ENCODE measurements at places on chromosomes 1 and 21.

- DNase-seq: no peak
These were observed 81.6 kb upstream of the SYT6 start for GRCh38 chr1:114235281-114235680.

- DNase-seq: no peak
These were observed 49.1 kb upstream of the CPLANE2 start for GRCh38 chr1:16286122-16286521.

DNA sequence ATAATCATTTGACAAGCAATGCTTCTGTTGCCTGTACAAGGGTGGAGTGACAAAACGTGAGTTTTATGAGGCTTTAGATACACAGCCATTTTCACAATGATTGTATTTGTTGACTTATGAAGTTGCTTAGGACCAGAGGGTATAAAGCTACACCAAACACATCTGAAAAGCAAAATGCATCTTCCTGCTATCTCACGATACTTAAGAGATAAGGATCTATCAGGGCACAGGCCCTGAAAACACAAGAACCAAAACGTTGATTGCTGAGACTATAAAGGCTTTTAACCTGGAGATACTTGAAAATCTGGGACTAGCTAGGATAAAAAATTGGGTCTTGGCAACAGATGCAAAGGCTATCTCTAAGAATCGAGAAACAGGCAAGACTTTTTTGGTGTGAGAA is 115.7 kb downstream of the SLC5A9 start:
- no peak for DNase-seq

DNA sequence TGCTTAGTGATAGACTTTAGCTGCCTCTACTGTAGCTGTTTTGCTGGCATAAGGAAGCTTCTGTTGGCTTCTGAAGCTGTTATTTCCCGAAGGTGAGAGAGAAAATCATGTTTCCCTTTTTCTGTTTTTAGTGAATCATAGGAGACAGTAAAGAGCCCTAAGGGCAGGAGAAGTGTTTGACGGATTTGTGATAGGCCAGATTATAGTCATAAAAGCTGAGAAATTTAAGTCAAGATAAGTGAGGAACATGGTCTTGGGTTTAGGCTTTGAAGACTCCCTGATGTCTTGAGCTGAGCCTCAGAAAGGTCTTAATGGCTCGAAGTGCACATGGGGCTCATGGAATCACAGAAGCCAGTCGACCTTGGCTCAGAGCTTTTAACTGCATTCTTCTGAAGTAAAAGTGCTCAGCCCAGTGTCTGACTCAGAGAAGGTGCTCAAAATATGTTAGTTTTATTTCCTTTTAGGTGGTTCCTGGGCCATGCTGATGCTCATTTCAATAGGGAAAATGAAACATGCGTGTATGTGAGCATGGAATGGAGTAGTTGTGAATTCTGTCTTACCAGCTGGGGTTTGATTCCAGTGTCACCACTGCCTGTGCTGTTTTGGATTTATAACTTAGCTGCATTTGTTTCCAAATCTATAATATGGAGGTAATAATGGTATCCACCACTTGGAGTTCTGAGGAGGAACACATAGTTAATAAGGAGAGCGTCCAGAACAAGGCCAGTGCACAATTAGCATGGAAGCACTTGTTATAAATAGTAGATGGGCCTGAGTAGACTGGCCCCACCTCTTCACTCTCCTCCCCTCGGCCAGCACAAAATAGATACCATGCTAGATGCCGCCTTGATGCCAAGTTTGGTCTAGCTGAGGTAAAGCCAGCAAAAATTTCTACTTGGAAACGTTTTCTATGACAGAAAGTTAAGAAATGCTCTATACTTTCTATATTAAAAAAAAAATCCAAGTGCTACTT is 99.2 kb downstream of the C1orf21 start:
- no peak for DNase-seq

DNA sequence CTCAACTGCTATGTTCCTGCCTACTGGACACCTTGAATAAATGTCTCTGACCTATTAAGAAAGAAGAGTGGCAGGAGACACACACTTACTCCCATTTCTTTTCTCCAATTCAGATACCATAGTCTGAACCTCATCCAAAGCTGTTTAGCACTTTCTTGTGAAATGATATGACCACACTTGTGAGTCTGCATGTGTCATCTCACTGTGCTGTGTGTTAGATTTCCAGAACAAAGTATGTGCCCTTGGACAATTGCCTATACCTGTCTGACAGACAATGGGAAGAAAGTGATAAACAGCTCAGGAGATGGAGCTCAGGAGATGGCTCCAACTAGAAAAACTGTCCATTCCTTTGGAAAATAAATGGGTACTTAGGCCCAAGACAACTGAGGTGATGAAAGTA is 48.4 kb downstream of the USP48 start:
- DNase-seq: peak; percentile 8

DNA sequence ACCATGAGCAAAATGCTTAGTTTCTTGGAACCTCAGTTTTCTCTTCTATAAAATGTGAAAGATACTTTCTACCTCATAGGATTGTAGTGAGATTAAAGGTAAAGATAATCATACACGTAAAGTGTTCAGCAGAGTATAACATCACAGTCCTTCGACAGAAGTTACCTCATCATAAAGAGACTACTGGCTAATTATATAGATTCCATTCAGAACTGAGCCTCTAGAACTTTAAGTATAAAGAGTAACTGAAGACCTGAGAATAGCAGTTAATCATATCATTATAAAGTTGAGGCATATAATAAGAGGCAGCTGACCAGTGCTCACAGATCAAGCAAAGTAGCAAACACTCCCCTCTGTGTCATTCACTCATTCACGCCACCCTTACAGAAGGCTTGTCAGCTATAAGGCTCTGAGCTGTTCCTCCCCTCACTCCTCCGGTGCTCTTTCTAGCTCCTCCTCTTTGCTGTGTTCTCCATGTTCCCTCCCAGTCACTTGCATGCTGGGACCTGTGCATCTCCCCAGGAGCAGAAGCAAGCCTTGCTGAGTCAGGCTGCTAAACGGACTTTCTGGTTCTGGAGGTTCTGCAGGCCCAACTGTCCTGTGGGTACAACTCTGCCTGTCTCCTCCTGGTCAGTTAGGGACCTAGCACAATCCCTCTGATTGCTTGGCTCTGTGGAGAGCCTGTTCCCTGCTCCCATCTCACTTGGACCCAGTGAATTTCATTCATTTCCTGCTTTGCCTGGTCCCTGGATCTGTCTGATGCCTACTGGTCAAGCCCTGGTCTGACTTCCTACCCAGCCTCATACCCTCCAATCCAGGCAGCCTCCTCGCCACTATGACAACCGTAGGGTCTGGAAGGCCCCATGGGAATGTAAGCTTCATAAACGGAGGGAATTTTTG is 28.3 kb upstream of the LY9 start:
- DNase-seq: no peak

DNA sequence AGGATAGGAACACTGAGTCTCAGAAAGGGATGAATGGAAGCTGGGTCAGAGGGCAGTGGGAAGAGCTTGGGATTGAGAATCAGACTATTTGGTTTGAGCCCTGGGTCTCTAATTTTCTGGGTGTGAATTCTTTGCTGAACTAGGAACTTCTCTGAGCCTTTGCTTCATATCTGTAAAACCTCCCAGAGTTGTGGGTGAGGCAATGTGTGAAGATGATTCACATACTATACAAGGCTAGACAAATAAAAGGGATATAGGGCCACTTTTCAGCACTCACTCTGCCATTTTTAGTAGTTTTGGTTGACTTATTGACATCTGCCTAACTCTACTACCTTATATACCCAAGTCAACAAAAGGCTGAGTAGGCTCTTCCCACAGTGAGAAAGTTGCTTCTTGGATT is 77.7 kb upstream of the JUN start:
- DNase-seq: peak; percentile 60

DNA sequence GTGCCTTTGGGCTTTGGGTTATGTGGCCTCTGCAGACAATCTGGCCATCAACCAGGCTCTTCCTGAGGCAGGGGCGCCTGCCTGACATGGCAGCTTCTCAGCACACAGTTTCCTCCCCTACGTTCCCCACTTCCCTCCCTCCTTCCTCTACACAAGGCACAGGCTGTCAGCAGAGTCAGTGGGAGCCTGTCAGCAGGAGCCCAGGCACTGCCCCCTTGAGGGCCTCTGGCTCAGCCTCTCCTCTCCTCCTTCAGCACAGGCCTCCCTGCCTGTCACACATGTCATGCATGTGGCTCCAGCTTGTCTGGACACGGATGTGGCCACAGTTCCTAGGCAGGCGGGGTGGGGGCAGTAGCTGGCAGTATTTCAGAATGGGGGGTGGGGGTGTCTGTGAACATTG is 52.2 kb upstream of the ARTN start:
- DNase-seq: peak; percentile 53

GRCh38 chr1:94231746-94232145 is 5.6 kb downstream of the ARHGAP29 start:
- DNase-seq: no peak

GRCh38 chr21:27595716-27596115 is 628.8 kb upstream of the ADAMTS5 start:
- DNase-seq: no peak

- DNase-seq: no peak
These were observed 49.0 kb downstream of the ARHGEF16 start for GRCh38 chr1:3503525-3503886.

GRCh38 chr1:64242895-64243756 is 39.7 kb downstream of the UBE2U start:
- DNase-seq: peak; percentile 79

- no peak for DNase-seq
These were observed 50.3 kb downstream of the NUP210L start for GRCh38 chr1:154104433-154105082.

DNA sequence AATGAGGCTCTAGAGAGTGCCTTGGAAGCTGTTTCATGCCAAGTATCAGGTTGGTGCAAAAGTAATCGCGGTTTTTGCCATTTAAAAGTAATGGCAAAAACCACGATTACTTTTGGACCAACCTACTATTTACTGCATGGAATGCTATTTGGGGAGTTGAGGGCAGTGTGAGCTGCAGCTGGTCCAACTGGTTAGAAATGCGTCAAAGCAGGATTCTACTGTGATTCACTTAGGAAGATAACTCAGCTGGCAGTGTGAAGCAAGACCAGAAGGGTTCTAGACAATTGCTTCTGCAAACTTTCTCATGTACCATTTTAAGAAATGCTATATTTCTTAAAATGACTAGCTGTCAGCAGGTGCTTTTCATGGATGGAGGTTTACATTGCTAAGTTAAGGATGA is 21.2 kb upstream of the PLA2G2C start:
- DNase-seq: no peak

- DNase-seq: no peak
These were observed 11.2 kb upstream of the RXRG start for GRCh38 chr1:165456114-165456513.

DNA sequence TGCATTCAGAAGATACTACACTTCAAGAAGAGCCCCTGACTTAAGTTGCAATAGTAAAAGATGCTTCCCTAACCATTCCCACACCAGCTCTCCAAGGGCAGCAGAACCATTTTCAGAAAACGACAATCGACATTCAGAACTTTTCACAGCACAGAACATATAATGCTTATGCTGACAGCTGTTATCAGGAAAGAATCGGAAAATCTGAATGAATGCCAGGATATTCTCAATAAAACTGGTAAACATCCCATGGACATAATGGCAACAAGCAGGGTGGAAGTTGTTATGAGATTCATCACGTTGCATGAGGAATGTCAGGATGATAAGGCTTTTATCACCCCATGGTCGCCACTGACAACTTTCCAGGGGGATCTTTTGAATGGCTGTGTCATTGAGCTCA is 246.6 kb upstream of the CHRM3 start:
- no peak for DNase-seq

DNA sequence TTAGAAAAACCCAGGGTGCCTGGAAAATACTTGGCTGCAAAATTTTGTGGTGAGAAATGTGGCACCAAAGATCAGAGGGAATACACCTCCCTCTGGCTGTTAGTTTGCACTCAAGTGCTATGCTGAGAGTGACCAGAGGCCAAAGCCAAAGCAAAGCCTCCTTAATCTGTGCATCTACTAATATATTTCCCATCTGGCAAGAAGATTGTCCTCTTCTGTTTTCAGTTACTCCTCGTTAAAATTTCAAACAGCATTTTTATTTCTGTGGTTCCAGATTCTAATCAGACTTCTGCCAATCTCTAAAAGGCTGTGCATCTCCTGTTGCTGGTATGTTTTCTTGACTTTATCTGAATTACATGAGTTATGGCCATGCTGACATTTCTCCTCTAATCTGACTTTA is 327.4 kb downstream of the TBX15 start:
- no peak for DNase-seq

- DNase-seq: no peak
These were observed 92.9 kb downstream of the RYR2 start for GRCh38 chr1:237134929-237135328.

GRCh38 chr21:35525443-35525842 is 476.3 kb upstream of the RUNX1 start:
- DNase-seq: no peak

GRCh38 chr1:53331446-53332185 is 3.7 kb upstream of the LRP8 start:
- DNase-seq: no peak

DNA sequence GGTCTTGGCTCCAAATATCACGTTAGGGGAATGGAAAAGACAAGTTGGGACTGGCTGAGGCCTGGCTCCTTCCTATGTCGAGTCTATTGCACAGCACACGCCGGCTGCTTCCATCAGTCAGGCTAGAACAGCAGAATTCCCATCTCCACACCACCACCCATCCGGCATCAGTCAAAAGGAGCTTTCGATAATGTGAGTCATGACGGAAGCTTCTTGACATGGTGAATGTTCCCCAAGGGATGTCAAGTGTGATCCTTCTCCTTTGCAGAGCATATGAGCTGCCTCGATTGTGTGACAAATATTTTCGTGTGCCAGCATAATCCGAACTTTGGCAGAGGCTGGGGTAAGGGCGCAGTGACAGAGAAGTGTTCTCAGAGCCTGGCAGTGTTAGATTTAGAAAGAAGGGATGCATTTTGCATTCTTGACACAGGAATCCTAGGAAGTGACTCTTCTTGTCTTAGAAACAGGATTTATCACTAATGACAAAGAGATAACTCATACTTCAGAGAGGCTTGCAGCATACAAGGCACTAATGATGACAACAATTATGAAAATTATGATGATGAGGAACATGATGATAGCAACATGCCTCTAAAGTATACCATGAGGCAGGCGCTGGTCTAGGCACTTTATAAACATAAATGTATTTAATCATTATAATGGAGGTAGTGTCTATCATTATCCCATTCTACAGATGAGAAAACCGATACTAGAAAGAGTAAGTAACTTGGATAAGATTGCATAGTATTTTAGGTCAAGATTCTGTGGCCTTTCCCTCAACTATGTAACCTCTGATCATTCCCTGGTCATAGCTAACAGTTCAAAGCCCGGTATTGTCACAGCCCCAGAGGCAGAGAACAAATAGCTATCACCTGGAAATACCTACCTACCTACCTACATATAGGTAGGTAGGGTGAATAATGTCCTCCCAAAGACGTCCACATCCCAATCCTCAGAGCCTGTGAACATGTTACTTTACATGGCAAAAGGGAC is 135.0 kb downstream of the KCNJ6 start:
- DNase-seq: no peak

DNA sequence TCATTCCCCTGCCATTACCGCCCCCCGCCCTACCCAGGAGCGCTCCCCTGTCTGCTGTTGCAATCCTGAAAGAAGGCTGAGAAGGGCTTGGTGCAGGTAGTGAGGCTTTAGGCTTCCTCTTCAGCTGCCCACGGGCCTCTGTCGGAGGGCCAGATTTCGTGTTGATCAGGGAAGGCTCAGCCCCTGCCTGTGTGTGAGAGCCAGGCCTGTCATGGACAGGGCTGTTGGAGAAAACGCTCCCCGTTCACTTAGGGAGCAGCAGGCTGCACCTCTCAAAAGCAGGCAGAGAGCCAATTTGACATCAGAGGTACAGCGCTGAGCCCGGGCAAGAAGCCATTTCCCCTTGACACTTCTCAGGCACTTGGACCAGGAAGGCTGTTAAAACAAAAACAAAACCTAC is 19.0 kb downstream of the TEX35 start:
- no peak for DNase-seq
